ENCODE measurements at places on chromosomes 3 and 15.

- peak; percentile 82 for DNase-seq
Measured at GRCh38 chr15:40217166-40217824, 21.6 kb upstream of the PAK6 start.

- no peak for DNase-seq
Measured at GRCh38 chr15:42053914-42054313, 33.1 kb upstream of the PLA2G4E start.

GRCh38 chr3:70179111-70179510 is 133.3 kb downstream of the MDFIC2 start:
- DNase-seq: no peak

GRCh38 chr3:72666447-72666755 is 181.8 kb downstream of the SHQ1 start:
- DNase-seq: no peak

DNA sequence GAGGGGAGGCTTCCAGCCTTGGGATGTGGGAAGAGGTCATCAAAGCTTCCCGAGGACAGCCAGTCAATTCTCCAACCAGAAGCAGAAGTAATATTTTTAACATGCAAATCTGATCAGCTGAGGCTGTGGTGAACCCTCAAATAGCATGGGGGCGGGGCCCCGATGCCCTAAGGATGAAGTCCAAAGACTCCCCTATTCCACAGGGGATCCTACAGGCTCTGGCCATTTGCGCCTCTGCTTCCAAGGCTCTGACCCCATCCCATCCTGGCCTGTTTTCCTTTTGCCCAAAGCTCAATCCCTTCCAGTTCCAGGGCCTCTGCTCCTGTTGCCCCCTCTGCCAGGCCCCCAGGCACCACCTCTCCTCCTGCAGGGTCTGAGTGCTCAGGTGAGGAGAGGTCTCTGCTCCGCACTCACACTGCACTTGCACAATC is 6.7 kb upstream of the CSK start:
- no peak for DNase-seq

GRCh38 chr15:80744415-80744814 is 34.8 kb upstream of the CEMIP start:
- no peak for DNase-seq

DNA sequence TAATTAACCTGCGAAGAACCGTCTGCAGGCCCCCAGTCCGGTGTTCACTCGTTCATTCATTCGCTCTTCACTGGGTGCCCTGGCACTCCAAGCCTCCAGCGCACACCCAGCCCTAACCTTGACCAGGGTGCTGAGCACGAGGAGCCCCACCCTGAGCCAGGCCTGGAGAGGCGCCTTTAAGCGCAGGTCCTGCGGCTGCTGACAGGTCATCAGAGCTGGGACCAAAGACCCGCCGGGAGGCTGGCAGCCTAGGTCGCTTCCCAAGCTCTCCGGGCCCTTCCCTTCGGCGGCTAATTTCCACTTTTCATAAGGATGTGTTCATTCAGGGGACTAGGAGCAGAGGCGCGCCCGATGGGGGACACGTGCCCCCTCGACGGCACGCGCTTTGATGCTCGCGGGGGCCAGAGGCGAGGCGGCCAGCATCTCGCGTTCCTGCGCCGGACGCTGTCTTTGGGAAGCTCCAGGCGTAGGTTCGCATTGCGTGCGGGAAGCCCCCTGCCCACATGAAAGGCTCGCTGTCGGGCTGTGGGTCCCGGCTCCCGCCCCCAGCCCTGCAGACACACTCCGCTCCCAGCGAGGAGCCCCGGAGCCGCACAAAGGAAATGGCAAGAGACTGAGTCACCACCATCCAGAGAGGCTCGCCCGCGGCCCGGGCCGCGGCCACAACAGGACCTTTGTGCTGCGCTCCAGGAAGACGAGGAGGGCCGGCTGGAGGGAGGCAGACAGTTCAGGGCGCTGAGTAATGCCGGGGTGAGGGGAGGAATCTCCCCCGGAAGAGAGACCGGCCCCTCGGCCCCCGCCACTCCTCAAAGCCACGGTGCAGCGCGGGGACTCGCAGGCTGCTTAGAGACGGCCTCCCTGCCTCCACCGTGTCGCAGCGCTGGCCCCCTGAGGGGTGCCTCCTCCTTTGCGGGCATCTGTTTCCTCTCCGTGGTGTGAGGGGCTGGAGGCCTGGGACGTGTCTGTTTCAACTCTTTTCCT is 266.4 kb upstream of the HES1 start:
- no peak for DNase-seq

DNA sequence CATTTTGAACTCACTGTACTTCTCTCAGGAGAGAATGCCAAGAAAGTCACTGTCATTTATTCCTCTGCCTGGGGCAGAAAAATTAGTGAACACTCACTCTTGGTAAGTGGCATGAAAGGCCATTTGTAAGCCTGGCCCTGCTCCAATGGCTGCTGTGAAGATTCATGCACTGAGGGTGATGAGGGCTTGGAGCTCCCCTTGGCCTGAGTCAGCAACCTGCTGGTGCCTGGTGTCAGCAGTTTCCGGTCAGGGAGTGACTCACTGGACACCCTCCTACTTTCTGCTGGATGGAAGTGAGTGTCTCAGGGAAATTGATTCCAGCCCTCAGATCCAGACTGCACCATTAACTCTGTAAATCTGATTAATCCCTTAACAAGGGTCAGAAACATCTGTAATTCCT is 37.6 kb downstream of the TRA2B start:
- DNase-seq: peak; percentile 31

- no peak for DNase-seq
Measured at GRCh38 chr15:66966256-66966655, 99.1 kb upstream of the SMAD3 start.

- DNase-seq: no peak
Measured at GRCh38 chr15:70121624-70122302, 24.0 kb upstream of the TLE3 start.

- peak; percentile 19 for DNase-seq
Measured at GRCh38 chr3:106386050-106386449, 517.2 kb upstream of the CBLB start.

DNA sequence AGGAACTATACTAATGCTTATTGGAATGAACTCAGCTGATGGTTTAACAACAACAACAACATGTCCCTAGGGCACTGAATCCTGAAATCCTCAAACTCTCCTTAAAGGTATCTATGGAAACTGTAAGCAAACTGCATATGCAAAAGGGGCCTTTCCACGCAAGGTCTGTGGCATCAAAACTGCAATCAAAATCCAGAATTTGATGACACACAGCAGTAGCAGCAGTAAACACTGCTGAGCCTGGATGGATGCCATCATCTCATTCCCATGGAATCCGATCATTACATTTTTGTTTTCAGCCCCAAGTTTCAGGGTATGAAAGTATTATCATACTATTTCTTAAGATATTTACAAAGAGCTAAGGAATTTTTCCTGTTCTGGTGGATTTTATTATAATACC is 399.7 kb downstream of the VPS13C start:
- DNase-seq: no peak

GRCh38 chr3:181052256-181052655 is 62.7 kb upstream of the DNAJC19 start:
- no peak for DNase-seq

GRCh38 chr3:42657675-42658074 is 4.2 kb downstream of the ZBTB47 start:
- DNase-seq: no peak

- DNase-seq: no peak
Measured at GRCh38 chr3:168539909-168540308, 444.2 kb upstream of the GOLIM4 start.

DNA sequence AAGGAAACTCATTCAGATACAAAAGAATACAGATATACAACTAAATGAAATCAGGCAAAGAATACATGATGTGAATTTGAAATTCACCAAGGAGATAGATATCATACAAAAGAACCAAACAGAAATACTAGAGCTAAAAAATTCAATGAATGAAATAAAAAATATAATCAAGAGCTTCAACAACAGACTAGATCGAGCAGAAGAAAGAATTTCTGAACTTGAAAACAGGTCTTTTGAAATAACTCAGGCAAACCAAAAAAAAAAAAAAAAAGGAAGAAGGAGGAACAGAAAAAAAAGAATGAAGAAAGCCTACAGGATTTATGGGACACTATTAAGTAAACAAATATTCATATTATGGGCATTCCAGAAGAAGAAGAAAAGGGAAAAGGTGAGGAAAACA is 137.8 kb downstream of the DMXL2 start:
- no peak for DNase-seq

GRCh38 chr3:188822004-188822403 is 349.8 kb upstream of the TPRG1 start:
- DNase-seq: peak; percentile 17

- DNase-seq: peak; percentile 13
Measured at GRCh38 chr3:119600732-119601131, 3.0 kb downstream of the PLA1A start.

GRCh38 chr3:141050576-141051442 is at the start of gene SPSB4:
SPSB4 (plus strand) TSS chr3:141051347; CDS start chr3:141066105, 14,758 bp downstream.
- no peak for DNase-seq

DNA sequence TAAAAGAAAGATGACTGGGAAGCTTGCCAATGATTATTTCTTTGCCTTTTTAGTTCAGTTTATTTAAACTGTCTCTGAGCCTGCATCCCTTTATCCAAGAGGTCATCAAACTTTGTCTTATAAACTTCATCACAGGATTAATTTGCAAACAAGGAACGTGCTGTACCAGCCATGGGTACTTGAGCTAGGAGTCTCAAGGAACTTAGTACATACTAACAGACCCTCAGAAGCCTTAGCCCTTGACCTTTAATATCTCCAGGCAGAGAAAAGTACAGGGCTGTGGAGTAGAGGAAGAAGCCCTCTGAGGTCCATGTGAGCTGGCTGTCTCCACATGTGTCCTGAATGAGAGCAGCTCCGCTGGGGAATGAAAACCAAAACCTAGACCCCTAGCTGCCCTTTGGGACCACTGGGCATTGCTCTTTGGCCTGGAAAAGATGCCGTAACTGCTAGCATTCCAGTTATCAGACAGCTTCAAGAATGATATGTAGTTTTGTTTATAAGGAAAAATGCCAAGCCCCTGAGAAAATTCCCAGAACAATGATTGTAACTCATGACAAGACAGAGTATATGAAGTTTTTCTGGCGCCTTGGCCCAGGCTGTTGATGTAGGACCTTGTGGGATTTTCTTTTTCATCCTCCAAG is 92.1 kb downstream of the ASB7 start:
- no peak for DNase-seq

GRCh38 chr15:69107025-69107620 is 53.3 kb upstream of the GLCE start:
- no peak for DNase-seq

DNA sequence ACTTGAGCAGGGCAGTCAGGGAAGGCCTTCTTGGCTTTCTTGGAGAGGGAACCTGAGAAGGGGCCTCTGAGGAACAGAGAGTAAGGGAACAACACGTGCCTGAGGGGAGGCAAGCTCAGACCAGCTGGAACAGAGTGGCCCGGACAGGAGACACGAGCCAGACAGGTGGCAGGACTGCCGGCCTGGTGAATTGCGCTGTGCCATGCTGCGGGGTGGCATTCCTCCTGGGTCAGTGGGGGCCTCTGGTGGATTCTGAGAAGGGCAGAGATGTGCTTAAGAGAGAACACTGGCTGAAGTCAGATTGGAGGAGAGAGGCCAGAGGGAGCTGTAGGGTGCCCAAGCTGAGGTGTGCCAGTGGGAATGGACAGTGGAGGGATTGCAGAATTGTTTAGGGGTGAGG is 4.9 kb downstream of the CHAC1 start:
- no peak for DNase-seq

- no peak for DNase-seq
Measured at GRCh38 chr15:62469874-62470688, 305.0 kb upstream of the C2CD4B start.

- DNase-seq: no peak
Measured at GRCh38 chr3:111870620-111871019, 11.6 kb downstream of the PHLDB2 start.

DNA sequence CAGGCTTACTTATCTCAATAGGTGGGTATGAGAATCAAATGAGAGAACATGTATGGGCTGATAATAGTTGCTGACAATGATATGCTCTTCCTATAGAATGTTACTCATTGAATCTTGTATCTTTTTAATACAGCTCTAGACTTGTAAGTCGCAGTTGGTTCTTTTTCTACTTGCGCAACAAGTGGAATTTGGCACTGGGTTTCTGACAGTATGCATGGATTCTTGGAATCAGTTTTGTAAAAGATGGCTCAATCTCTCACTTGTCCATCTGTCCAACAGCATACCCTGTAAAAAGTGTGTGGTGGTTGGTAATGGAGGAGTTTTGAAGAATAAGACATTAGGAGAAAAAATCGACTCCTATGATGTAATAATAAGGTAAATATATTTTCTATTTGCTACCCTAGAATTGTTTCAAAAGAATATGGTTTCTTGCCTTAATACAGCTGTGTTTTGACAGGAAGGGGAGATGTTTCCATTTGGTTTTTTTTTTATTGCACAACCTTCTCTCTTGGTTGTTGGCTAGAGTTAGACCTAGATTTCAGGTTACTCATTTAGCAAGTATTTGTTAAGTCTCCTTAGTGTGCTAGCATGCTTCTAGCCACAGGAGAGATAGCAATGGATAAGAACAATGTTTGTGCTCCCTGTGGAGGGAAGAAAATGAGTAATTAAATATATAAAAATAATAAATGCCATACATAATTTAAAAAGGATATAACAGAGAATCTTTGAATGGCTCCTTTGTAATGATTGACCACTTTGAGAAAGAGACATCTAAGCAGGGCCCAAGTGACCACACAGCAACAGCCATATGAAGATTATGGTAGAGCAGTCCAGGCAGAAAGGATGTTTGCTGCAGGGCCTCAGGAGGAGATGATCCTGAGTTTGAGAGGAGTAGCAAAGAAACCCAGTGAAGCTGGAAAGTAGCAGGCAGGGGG is 21.8 kb downstream of the ST3GAL6 start:
- DNase-seq: no peak

- DNase-seq: no peak
Measured at GRCh38 chr3:65659396-65659795, 379.3 kb downstream of the MAGI1 start.

GRCh38 chr3:185764980-185765370 is 59.9 kb downstream of the IGF2BP2 start:
- no peak for DNase-seq

DNA sequence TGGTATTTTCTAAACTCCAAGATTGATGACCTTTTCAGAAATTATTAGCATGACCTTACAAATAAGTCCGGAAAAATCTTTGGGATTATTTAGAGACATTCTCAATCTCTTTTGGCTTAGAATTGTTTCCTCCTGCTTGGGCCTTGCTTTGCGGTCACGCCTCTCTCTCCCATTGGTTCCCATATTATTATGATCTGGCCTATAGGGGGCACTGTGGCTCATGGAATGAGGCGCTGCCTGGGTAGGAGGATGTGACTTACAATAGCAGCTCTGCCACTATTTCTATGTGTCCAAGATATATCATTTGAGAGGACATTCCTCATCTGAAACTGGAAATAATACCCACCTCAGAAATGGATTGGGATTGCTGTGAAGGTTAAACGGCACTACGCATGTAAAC is 464.9 kb downstream of the MFSD1 start:
- no peak for DNase-seq

Data from CD4-positive, alpha-beta T cell treated with Interleukin-4 for 1 hour (primary cell).